ENCODE measurements at places on chromosomes 1 and 21.
A peak's percentile ranks its signal among the peaks of the same experiment; 100 is the strongest.

- DNase-seq: no peak
These were observed 603.8 kb downstream of the PTPRC start for GRCh38 chr1:199242601-199243000.

GRCh38 chr1:15848929-15849774 lies 1.6 kb downstream of the SPEN start:
- DNase-seq: peak; percentile 64

DNA sequence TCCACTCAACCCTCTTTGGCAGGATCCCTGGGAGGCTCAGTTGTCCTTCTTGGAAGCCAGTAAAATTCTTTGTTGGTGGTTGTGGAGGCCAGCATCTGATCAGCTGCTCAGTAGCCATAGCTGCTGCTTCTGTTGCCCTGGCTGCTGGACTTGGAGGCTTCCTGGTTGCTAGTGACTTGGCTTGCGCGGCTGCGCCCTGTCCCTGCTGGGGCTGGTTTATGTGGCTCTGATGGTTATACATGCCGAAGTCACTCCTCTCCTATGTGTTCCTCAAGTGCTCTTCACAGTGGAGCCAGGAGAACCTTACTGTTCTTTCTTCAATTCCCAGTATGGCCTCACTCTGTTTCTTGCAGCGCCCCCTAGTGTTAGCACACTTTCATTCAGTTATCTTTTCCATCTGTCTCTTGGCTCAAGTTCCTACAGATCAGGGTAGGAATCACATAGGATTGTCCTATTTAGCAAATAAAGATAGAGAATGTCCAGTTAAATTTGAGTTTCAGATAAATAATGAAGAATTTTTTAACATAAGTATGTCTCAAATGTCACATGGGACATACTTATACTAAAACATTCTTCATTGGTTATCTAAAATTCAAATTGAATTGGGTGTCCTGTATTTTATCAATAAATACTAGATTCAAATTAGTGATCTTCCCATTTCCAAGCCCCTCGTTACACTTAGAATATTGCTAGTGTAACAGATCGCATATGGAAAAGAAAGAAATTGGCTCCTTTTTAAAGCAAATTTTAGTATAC lies 176.5 kb downstream of the TGFB2 start:
- DNase-seq: no peak

DNA sequence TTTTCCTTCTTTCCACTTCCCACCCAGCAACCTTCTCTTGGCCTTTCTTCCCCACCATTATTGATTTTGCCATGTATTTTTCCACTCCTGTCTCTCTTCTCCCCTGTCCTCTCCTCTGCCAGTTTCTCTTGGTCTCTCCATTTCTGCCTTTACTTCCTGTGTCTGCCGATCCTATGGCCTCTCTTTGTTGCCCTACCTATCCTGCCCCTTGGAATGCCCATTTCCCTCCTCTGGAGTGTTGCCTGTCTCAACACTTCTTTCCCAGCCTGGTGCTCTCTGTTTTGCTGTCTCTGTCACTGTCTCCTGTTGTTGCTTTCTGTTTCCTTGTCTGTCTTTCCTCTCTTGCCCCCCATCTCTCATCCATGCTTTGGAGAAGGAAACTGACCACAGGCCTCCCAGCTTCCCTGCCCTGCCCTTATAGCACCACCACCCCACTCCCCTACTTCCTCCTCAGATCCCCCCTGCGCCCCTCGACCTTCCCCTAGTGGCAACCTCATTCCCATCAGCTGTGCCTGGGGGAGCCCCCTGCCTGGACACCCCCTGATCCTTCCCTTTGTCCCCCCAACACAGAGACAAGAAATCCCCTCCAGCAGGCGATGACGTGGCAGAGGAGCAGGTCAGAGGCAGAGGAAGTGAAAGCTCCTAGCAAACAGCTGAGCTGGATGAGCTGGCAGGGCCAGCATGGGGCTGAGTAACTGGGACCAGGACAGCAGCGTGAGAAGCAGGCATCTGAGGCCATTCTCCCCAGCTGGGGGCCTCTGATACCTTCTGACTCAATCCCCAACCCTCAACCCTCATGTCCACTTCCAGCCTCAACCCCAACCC lies 6.6 kb upstream of the ETV3L start:
- no peak for DNase-seq

- no peak for DNase-seq
These were observed 74.2 kb upstream of the NGF start for GRCh38 chr1:115412286-115412685.

DNA sequence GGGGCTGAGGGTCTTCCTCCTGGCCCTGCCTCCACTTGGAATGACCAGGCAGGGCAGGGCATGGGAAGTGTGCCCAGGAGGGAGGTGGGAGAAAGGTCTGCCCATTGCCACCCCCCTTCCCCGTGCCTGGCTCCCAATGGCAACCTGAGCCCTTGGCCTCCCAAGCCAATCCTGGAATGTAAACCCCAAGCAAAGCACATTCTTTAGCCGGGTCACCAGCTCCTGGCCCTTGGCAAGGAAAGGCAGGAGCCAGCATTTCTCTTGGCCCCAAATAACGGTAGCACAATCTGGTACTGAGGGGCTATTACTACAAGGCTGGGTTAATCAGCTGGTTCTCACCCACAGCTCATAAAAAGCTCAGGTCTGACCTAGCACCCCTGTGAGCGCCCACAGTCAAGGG lies 6.9 kb upstream of the NUAK2 start:
- DNase-seq: no peak

DNA sequence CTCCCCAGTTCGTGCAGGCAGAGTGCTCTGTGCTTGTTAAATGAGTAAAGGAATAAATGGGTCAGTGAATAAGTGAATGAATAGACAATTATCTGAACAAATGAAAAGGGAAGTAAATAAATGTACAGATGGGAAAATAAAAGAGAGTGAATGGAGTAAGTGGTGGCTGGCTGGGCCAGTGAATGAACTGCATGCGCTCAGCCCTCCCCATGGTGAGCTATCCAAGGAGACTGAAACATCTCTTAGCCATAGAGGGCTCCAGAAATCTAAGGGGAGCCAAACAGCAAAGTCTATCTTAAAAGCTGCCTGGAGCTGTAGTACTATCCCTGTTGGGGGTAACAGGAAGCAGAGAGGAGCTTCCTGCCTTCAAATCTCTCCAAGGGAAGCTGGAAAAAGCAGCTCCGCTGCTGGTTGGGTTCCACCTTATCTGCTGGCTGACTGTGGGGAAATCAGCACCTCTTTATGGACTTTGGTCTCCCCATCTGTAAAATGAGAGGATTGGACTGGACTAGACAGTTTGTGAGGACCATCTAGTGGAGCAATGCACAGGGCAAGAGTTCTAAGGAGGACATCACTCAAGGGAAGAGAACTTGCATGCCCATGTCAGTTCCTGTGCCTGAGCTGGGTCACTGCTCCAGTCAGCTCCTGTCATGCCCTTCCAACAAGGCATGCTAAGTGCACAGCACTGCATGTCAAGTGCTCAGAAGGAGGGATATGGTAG lies 77.9 kb downstream of the TRABD2B start:
- no peak for DNase-seq

- no peak for DNase-seq
These were observed 54.6 kb upstream of the DEPDC1 start for GRCh38 chr1:68551459-68551858.

DNA sequence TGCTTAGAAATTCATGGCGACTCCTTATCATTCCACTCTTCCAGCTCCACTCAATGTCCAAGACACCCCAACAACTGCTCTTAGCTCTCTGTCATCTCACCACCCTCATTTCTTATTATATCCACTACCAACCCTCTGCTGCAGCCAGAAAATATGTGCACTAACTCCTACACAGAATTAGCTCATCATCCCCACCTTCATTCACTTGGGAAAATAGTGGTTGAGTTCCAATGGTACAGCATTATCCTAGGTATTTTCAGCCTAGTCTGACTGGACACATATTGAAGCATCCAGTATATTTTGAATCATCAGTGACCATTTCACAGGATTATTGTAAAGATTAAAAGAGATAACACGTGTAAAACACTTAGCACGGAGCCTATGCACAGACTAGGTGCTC lies 16.7 kb upstream of the VSIG8 start:
- DNase-seq: no peak

GRCh38 chr1:20322825-20323612 lies 32.3 kb downstream of the VWA5B1 start:
- peak; percentile 69 for DNase-seq

DNA sequence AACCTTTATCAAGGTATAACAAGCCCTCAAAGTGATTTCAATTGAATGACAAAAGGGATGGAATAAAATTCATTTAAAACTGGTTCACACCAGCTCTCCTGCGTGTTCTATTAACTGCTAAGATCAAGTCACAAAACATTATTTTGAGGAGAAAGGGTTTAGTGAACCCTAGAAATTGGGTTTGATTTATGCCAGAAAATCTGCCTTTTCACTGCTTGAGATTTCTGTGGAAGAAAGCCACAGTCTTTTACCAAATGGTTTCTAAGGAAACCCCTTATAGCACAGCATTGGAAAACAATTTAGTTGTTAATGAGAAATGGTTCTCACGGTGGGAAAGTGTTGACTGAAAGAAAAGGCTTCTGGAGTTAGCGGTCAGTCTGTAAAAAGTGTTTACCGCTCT lies 43.6 kb upstream of the DPH5 start:
- no peak for DNase-seq

- no peak for DNase-seq
These were observed 50.1 kb downstream of the AK4 start for GRCh38 chr1:65198096-65198495.

DNA sequence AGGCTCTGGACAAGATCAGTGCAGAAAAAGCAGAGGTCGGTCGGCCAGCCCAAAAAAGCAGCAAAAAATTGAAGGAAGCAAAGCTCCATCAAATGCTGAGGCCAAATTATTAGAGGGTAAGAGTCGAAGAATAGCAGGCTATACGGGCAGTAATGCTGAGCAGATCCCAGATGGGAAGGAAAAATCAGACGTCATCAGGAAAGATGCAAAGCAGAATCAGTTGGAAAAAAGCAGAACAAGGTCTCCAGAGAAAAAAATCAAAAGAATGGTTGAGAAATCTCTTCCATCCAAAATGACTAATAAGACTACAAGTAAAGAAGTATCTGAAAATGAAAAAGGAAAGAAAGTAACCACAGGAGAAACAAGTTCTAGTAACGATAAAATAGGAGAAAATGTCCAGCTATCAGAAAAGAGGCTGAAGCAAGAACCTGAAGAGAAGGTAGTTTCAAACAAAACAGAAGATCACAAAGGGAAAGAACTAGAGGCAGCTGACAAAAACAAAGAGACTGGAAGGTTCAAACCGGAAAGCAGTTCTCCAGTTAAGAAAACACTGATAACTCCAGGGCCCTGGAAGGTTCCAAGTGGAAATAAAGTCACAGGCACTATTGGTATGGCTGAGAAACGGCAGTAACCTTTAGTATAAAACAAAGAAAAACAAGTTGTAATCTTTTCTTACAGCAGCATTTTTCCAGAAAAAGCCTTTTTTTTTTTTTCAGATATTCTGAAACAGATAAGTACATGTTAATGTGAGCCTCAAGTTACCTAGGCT lies 75.7 kb downstream of the PHTF1 start:
- DNase-seq: no peak

GRCh38 chr1:25917996-25918395 lies 11.8 kb upstream of the STMN1 start:
- DNase-seq: peak; percentile 62

DNA sequence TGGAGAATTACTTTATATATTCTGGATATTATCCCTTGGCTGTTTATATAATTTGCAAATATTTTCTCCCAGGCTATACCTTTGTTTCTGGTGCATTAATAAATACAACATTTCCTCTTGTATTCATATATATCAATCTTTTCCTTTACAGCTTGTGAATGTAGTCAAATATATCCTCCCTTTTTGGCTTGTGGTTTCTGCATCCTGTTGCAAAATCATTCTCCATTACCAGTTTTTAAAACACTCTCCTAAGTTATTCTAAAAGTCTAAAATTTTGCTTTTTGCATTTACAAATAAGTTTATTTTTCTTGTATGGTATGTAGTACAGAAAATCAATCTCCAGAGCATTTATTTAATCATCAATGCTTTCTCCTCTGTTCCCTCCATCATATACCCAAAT lies 909.4 kb downstream of the ADGRL2 start:
- no peak for DNase-seq

- DNase-seq: no peak
These were observed 1225.8 kb upstream of the PRMT6 start for GRCh38 chr1:105830571-105831146.

- peak; percentile 66 for DNase-seq
These were observed 25.5 kb upstream of the IFNAR1 start for GRCh38 chr21:33299181-33299752.

DNA sequence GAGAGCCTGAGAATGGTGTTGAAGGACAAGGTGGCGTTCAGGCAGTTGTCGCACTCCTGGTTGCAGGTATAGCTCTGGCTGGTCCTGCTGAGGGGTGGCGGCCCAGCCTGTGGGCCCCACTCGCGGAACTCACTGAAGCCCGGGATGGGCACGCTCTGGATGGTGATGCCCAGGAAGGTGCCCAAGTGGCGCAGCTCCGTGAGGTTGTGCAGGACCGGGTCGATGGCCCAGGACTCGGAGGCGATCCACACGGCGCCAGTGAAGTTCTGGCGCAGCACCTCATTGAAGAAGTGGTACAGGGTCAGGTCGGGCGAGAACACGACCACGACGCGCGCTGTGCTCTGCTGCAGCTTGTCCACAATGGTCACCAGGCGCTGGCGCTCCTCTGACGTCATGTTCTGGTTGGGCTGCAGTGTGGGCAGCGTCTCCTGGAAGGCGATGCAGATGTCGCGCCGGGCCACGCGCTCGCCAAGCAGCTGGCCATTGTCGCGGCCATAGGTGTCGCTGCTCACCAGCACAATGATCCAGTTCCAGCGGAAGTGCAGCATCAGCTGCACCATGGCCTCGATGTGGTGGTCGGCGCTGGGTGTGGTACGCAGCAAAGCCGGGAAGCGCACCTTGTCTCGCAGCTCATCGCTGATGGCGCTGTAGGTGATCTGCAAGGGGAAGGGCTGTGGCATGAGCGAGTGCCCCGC lies 5.0 kb downstream of the TAS1R2 start:
- no peak for DNase-seq
